ENCODE measurements at places on chromosomes 1 and 21. TPM values are rescaled to one million over a fixed set of nuclear protein-coding genes. Genes with fewer than 3 reads are reported as not detected.

Gene LRRC53
- not detected for total RNA-seq

DNA sequence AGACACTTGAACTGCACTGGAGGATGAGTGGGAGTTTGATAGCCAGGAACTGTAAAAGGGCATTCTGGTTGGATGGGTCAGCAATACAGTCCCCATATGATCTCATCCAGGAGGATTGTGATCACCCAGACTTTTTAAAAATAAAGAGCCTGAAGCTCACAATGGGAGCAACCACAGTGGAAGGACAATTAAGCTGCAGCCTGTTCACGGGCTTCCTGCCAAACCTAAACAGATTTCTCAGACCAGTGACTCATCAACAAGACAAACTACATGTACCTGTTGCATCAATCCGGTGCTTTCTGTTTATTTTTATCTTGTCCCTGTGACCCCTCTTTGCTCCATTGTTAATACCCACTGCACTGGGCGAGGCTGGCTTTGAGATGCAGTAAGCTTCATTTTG lies 52.3 kb downstream of the PAPPA2 start:
- DNase-seq: no peak
- no peak overlapping the region for H3K27ac ChIP-seq
- no peak overlapping the region for H3K4me3 ChIP-seq
- H3K27me3 ChIP-seq: no peaks in the 10 kb centered on the region
- no peaks in the 10 kb centered on the region for H3K36me3 ChIP-seq
- no peaks in the 10 kb centered on the region for H3K4me1 ChIP-seq

Gene ADAMTS5
- 4.7 TPM for total RNA-seq

DNA sequence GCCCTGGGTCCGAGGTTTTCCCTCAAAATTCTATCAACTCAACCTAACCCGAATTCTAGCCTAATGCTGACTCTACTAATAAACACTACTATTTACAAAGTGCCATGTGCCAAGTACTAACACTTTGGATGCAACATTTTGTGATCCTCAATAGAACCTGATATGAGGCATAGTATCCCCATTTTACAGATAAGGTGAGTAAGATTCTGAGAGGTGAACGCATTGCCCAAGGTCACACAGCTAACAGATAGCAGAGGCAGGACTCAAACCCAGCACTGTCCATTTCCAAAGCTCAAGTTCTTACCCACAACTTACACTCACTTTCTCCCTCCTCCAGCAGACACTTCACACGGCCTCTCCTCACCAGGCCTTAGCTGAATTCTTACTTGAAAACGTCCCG lies 46.0 kb upstream of the LAPTM5 start:
- no peak for DNase-seq
- peaks cover 5% of the 10 kb centered on the region for H3K27me3 ChIP-seq
- no peaks in the 10 kb centered on the region for H3K36me3 ChIP-seq
- no peak overlapping the region for H3K27ac ChIP-seq
- H3K4me1 ChIP-seq: peaks cover 7% of the 10 kb centered on the region

GRCh38 chr1:30172299-30172694 lies 551.1 kb downstream of the MATN1 start:
- H3K36me3 ChIP-seq: no peaks in the 10 kb centered on the region
- no peaks in the 10 kb centered on the region for H3K27me3 ChIP-seq
- no peaks in the 10 kb centered on the region for H3K4me1 ChIP-seq

Gene FAM3B
- 6.7 TPM for total RNA-seq
